ENCODE measurements at places on chromosomes 3 and 15.

GRCh38 chr15:52521682-52522081 lies 7.0 kb downstream of the MYO5A start:
- DNase-seq: no peak

DNA sequence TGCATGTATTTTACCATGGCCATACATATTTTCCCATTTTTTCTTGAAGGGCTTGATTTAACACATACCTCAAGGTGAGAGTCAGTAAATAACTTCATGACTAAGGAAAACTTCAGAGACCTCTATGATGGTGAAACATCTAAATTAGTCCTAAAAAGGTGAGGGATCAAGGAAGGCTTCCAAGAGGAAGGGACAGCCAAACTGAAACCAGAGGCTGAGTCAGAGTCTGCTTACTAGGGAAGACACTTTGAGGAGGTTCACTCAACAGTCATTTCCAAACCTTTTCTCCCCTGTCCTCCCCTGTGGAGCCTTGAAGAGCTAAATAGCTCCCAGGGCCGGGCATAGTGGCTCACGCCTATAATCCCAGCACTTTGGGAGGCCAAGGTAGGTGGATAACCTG lies 206.6 kb downstream of the SHQ1 start:
- DNase-seq: no peak

- DNase-seq: no peak
Measured at GRCh38 chr3:134929976-134930375, 134.9 kb downstream of the EPHB1 start.

GRCh38 chr15:78873793-78874765 lies 1.4 kb downstream of the MORF4L1 start:
- DNase-seq: no peak

DNA sequence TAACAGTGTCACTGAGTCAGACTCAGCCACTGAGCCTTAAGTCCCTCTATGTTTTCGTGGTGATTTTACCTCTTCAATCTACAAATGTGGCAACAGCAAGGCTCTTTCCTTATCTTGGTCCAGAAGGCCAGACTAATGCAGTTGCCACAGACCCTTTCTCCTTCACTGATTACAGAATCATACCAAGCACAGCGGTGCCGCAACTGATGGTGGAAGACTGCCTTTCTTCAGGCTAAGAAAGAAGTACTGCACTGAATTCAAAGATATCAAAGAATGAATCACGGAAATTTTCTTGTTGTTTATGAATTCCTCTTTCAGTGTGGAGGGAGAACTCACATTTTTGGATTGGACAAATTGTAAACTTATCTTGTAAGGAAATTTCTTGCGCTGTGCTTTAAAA lies 18.6 kb downstream of the DCP1A start:
- DNase-seq: no peak

DNA sequence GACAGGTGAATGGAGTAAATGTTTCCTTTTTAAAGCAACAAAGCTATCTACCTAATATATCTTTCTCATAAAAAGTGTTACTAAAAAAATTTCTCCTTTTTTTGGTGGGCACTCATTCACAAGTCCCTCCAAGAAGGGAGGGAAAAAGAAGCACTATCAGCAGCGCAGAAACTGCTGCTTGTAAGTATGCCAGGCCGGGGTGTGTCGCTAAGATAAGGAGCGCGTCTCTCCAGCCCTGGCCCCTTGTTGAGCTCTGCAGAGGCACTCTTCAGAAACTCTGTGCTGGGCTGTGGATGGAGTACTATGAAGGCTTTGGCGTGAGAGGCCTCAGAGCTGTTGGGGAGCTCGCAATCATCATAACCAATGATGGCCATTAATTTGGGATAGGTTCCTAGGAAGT lies 49.1 kb downstream of the ZDHHC3 start:
- no peak for DNase-seq

GRCh38 chr3:197343656-197344408 lies 45.4 kb upstream of the DLG1 start:
- DNase-seq: no peak

DNA sequence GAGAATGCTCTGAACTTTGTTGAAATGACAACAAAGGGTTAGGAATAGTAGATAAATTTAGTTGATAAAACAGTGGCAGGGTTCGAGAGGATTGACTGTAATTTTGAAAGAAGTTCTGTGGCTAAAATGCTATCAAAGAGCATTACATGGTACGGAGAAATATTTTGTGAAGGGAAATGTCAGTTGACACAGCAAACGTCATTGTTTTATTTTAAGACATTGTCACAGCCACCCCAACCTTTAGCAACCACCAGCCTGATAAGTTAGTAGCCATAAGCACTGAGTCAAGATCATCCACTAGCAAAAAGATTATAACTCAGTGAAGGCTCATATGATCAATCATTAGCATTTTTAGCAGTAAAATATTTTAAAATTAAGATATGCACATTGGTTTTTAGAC lies 8.7 kb upstream of the ST3GAL6 start:
- no peak for DNase-seq

- no peak for DNase-seq
Measured at GRCh38 chr3:37028329-37028728, 35.0 kb downstream of the MLH1 start.

DNA sequence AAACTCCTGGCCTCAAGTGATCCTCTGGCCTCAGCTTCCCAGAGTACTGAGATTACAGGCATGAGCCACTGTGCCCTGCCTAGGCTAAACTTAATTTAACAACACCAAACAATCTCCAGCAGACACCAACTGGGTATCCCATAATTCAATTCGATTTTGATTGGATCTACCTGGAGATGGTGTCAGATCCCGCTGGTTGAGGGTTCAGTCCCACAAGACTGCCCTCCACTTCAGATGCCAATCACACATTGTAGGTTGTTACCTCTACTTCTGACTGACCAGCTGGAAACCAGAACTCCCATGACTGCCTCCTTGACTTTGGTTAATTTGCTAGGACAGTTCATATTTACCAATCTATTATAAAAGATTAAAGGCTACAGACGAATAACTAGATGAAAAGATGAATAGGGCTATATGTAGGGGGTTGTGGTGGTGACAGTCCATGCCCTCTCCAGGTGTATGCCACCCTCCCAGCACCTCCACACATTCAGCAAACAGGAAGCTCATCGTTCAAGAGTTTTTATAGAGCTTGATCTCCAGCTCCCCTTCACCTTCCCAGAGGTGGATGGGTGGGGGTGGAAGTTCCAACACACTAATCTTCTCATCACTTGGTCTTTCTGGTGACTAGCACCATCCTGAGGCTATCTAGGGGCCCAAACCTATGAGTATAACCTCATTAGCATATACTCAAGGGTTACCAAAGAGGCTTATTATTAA lies 9.3 kb downstream of the B2M start:
- DNase-seq: no peak

DNA sequence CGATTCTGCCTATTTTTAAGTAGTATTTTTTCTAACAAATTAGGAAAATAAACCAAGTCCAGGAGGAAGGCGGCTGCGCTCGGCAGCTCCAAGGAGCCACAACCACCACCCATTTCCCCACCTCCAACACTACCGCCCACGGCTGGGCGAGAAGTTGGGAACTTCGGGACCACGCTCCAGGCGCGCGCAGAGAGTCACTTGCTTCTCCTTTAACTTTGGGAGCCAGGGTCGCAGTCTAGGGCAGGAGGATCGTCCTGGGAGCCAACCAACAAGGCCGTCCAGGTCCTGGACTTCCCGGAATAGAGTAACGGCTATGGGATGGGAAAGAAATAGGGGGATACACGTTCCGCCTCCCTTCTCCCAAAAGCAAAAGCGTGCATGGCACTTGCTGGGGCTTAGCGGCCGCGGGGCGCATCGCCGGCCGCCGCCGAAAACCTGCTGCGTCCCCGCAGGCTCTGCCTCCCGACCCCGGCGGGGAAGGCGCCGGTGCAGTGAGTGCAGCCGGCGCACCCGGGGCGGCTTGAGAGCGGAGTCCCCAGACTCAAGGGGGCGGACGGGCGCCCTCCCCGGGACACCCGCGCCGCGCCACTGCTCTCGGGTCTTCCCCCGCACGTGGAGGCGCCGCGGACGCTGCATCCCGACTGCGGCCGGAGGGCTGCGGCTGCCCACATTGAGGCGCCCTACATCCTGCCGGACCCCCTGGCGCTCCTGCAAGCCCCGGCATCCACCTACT lies 699 bp downstream of the MEGF11 start:
- no peak for DNase-seq

DNA sequence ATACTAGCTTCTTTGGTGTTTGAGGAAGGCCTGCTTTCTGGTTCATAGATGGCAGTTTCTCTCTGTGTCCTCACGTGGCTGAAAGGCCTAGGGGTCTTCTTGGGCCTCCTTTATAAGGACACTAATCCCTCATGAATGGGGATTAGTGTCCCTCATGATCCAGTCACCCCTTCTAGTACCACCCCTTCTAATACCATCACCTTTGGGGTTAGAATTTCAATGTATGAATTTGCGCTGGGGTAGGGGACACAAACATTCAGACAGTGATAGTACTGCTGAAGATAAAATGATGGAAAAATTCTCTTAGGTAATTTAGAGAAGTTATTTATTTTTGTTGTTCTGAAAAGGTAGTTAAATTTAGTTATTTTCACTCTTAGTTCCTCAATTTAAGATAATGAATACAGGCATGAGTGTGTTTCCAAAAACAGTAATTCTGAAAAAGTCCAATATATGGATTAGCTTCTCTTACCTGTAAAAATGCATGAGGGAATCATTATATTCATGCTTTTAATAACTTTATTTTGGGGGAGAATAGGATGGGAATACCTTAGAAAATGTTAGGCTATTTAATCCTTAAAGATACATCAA lies 103.6 kb downstream of the FNDC3B start:
- no peak for DNase-seq

GRCh38 chr3:89654031-89654430 lies 546.6 kb downstream of the EPHA3 start:
- no peak for DNase-seq

DNA sequence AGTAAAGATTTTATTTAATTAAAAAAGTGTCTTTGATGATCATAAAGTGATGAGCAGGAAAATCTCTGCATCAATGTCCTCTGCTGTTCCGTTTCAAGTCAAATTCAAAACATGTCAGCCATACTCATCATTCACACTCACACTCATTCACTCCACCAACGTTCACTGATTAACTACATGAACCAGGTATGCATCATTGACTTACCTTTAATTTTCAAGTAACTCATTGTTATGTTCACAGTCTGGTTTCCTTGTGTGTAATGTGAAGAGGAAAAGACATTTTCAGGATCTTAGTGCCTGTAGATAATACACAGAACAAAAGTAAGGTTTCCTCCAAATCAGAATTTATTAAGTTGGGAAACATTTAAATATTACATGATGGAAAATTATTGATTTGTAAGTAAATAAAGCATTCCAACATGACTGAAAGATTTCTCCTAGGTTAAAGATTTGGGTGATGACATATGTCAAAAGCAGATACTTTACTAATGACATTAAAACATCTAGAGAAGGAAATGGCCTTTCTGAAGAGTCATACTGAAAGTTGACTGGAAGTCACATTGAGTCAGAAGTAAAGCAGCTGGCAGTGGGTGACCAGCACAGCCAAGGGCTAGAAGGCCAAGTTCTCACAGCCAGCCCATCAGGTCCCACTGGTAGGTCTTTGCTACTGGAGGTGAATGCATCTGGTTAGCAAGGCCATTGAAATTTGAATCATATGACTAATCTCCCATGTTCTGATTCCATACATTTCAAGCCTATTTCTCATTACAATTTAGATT lies 251.9 kb downstream of the CDIN1 start:
- peak; percentile 60 for DNase-seq

GRCh38 chr3:158711886-158712285 lies 20.4 kb downstream of the RARRES1 start:
- DNase-seq: peak; percentile 45

- no peak for DNase-seq
Measured at GRCh38 chr3:165837058-165837525, at the start of gene BCHE. TSS of gene BCHE (minus strand) at chr3:165837423. CDS start at chr3:165831033, 6,390 bp downstream.

GRCh38 chr3:183185696-183186095 lies 23.2 kb upstream of the LAMP3 start:
- peak; percentile 85 for DNase-seq

DNA sequence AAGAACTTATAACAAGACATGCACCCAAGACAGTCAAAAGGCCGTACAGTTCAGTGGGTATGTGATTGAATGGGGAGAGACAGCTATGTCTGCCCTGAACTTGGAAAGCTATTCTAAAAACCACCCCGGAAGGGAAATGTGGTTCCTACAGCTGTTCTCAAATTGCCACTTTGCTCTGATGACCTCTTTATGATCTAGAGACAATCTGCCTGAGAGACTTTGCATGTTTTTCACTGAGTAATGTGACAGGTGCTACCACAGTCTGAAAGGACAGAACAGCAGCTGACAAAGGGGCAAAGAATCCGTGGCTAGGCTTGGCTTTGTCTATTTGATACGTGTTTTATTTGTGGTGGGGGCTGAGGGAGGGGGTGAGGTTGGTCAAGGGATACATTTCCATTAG lies 148.3 kb upstream of the NPHP3 start:
- no peak for DNase-seq

DNA sequence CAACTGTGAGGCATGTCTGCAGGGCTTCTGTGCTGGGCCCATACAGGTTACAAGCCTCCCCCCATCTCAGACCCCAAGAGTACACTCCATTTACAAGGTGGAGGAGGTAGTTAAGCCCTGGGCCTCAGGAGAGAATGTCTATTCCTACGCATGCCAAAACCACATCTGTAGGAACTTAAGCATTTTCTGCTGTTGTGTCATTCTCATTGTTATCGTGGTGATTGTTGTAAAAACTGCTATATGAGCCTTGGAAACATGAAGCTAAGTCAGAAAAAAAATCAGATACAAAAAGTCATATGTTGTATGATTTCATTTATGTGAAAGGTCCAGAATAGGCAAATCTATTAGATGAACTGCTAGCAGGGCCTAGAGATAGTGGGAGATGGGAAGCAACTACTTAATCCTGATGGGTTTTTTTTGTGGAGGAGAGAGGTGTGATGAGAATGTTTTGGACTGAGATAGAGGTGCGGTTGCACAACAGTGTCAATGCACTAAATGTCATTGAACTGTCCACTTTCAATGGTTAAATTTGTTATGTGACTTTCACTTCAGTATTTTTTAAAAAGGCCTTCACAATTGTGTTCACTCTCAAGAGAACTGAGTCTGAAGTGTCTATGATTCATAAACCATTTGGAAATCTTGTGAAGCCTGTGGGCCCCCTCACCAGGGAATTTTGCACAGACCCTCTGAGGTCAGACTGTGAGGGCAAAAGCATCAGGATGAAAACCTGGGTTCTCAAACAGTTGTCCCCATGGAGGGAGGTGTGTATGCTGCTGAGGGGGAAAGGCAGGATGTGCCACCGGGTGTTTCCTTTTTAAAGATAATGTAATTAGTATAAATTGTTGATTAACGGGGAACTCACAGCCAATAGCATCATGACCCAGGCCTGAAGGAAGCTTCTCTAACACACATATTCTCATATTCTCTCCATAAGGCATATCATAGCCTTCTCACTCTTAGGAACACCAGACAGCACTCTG lies 3.2 kb downstream of the RTP3 start:
- no peak for DNase-seq

- no peak for DNase-seq
Measured at GRCh38 chr15:87589134-87589533, 667.4 kb downstream of the NTRK3 start.

GRCh38 chr3:194675680-194676079 lies 3.7 kb upstream of the LSG1 start:
- DNase-seq: no peak

GRCh38 chr15:98017150-98017964 lies 56.9 kb downstream of the ARRDC4 start:
- DNase-seq: no peak

Data from GM04504 (cell line).